ENCODE measurements at places on chromosomes 12 and 14. TPM values are rescaled to one million over a fixed set of nuclear protein-coding genes. Genes with fewer than 3 reads are reported as not detected.

DNA sequence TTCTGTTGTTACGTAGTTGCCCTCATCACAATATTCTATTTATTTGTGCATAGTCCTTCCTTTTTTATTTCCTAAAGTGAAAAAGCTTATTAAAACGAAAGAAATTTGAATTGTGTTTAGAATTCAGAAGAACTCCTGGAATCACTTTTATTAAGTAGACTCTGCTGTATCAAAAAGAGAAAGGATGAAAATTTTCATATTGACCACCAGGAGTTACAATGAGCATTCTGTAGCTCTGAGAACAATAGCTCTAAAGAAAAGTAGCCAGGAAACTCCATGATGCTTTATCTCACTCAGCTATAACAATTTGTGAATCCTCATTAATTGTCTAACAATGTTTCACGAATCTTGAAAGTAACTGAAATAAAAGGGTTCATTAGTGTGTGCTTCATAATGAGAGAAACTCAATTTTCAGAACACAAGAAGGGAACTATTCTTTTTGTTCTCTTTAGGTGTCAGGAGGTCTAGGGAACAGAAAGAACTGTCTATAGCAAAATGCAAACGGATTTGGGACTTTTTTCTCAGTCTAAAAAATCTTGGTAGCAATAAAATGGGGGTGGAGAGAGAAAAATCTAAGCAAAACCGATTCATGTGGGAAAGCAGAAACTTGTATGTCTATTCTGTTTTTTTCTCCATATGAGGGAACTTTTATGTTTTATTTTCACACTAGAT lies 19.3 kb downstream of the ASCL1 start:
- DNase-seq = no peak

GRCh38 chr12:102993537-102993936 lies 36.1 kb downstream of the ASCL1 start:
- DNase-seq = no peak

DNA sequence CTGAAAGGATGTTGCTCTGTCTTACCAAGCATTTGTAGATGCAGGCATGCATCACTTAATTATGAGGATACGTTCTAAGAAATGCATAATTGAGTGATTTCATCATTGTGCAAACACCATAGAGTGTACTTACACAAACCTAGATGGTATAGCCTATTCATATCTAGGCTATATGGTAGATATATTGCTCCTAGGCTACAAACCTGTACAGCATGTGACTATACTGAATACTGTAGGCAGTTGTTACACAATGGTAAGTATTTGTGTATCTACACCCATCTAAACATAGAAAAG lies 75.9 kb downstream of the IFT81 start:
- DNase-seq = no peak

Gene PCED1B
- 4.4 TPM for polyA plus RNA-seq

Gene JAG2
- 10.0 TPM for polyA plus RNA-seq

Gene MYH6
- polyA plus RNA-seq = 0.25 TPM

DNA sequence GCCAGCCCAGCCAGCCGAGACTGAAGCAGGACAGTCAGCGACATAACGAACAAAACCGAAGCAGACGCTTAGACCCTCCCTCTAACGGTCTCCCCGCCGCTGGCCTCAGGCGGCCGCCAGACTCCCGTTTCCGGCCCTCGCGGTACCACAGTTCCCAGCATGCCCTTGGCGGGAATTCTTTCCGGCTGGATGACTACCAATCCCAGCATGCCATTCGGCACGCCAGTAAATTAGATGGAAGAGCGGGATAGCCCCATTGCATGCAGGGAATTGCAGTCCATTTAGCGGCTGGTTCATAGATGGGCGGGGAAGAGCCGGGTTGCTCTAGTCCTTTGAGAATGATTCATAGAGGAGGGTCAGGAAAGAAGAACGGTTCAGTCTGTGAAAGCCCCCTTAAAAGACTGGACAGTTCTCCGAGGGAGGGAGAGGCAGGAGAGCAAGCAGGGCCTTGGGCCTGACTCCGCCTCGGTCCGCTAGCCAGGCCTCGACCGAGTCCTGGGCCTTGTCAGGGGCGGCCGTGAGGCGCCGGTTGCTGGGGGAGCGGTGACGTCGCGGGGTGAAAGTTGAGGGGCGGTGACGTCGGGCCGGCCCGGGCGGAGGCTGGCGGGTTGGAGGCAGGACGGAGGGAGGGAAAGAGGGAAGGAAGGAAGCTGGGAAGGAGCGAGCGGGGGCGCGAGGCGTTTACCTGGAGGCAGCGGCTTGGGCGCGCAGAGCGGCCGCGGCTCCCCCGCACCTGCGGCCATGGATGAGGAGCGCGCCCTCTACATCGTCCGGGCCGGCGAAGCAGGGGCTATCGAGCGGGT lies at the start of gene RIC8B:
TSS of gene RIC8B (plus strand) at position 678 of the 803 bp plus-strand sequence. CDS start at position 742, 64 bp downstream.
- peak; percentile 99 for DNase-seq

Gene ATL1
- 8.4 TPM for polyA plus RNA-seq

GRCh38 chr12:18068355-18068754 lies 21.6 kb downstream of the RERGL start:
- no peak for DNase-seq

DNA sequence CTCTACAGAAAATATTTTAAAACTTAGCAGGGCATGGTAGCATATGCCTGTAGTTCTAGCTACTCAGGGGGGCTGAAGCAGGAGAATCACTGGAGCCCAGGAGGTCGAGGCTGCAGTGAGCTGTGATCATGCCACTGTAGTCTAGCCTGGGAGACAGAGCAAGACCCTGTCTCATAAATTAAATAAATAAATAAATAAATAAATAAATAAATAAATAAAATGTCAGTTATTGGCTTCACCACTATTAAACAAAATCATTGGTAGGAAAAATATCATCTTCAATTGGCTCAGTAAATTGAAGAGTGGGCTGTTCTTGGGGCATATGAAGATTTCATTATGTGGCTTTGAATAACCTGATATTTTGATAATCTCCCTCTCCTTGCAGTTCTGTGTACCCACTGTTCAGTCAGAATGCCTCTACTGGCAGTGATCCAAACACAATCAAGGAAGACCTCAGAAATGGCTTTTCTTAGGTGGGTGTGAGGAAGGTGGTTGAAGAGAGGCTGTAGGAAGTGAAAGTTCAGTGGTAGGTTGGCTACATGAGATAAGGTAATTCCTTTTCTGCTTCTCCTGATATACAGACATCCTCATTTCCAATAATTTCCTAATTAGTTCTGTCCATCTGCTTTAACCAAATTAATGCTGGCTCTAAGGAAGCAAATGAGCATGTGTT lies 175.8 kb downstream of the MSRB3 start:
- no peak for DNase-seq

Data from left renal cortex interstitium (tissue), 4 donors.